ENCODE measurements at places on chromosomes 1 and 21.

GRCh38 chr1:43349594-43350306, 9.0 kb upstream of the CDC20 start:
- no peak for DNase-seq

DNA sequence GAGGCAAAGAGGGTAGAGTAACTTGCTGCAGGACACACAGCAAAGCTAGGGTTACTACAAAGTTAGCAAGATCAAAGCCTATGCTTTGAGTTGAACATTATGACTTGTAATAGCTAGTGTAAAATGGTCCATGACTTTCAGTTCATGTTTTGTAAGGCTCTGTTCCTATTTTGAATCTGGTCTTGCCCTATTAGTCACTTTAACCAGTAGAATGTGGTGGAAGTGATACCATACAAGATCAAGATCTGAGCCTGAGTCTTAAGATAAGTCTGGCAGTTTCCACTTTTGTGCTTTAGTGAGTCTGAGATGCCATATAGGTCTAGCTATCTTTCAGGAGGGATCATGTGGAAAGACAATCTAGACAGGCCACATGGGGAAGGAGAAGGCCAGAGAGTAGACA, 282.1 kb upstream of the BRINP3 start:
- no peak for DNase-seq

GRCh38 chr1:157984469-157984868, 9.0 kb upstream of the KIRREL1 start:
- no peak for DNase-seq

- DNase-seq: no peak
Observed at GRCh38 chr1:20956272-20956671, 169.2 kb upstream of the HP1BP3 start.

DNA sequence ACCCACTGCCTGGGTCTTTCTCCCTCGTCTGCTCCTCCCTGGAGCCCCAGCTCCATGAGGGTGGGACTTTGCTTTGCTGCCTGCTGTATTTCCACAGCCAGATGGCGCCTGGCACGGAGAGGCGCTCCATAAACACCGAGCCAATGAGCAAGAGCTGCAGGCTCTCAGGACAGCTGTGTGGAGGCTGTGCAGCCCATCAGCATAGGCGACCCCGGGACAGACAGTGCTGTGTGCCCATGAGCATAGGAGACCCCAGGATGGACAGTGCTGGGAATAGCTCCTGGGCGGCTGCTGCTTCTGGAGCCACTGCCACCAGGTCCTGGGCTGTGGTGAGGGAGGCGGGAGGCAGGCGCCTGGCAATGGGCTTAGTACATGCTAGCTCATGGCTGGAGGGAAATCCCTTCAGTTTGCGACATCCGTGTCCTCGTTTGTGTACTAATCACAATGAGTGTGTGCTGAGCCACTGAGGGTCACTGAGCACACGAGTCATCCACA, 29.2 kb downstream of the CEP104 start:
- DNase-seq: no peak

DNA sequence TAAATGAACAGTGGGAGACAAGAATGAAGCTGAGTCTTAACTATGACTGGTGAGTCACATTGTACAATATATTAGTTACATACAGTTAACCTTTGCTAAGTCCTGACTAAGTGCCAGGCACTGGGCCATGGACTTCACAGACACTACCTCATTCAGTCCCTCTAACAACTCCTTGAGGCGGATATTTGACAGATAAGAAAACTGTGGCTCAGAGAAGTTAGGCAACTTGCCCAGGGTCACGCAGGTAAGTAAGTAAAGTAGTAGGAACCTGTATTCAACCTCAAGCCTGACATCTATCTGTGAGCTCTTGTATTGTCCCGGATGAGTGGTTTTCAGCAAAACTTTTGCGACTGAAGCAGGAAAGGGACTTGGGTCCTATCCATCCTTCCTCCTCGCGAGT, 62.1 kb downstream of the GNG12 start:
- DNase-seq: no peak

- DNase-seq: no peak
Observed at GRCh38 chr1:169484683-169485430, 887 bp downstream of the SLC19A2 start.

DNA sequence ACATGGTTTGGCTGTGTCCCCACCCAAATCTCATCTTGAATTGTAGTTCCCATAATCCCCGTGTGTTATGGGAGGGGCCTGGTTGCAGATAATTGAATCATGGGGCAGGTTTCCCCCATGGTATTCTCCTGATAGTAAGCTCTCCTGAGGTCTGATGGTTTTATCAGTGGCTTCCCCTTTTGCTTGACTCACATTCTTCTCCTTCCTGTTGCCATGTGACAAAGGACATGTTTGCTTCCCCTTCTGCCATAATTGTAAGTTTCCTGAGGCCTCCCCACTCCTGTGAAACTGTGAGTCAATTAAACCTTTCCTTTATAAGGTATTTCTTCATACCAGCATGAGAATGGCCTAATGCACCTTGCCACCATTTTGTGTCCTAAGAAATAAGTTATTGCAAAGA, 415.0 kb downstream of the COL11A1 start:
- DNase-seq: no peak

GRCh38 chr1:30374400-30375070, 348.9 kb downstream of the MATN1 start:
- no peak for DNase-seq

- no peak for DNase-seq
Observed at GRCh38 chr1:215749414-215749813, 182.3 kb downstream of the KCTD3 start.

GRCh38 chr1:70509996-70510876, 99.2 kb downstream of the CTH start:
- DNase-seq: no peak

- no peak for DNase-seq
Observed at GRCh38 chr1:216958569-216958968, 235.3 kb upstream of the ESRRG start.

DNA sequence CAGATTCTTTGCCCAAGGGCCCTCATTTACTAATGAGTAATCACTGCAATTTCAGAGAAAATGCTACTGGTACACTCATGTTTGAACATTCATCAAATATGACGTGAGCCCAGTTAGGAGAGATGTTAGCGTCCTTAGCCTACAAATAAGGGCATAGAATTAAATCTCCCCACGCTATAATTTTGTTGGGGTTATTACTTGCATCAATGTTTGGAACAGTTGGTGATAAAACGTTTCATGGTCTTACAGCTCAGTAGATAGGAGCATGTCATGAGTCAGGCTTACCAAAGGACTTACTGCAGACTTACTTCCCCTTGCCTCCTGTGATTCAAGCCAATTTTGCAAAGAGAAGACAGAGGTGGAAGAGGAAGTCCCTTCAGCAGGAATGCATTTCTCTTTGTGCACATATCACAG, 304.0 kb downstream of the KIF26B start:
- no peak for DNase-seq

- peak; percentile 5 for DNase-seq
Observed at GRCh38 chr1:32014199-32014947, 705 bp downstream of the KHDRBS1 start.
